Colonic mucosa (tissue), 4 donors: ENCODE measurements at places on chromosomes 5 and 9. TPM values are rescaled to one million over a fixed set of nuclear protein-coding genes. Genes with fewer than 3 reads are reported as not detected.

The NSD1 gene
- total RNA-seq: 77.9 TPM

The SPATA6L gene
- 6.8 TPM for total RNA-seq

- no peaks in the 10 kb centered on the region for H3K36me3 ChIP-seq
- peaks cover 3% of the 10 kb centered on the region for H3K4me1 ChIP-seq
- peak overlapping the region; percentile 78 for H3K27ac ChIP-seq
Measured at GRCh38 chr9:107637421-107638420, 148.2 kb upstream of the KLF4 start.

DNA sequence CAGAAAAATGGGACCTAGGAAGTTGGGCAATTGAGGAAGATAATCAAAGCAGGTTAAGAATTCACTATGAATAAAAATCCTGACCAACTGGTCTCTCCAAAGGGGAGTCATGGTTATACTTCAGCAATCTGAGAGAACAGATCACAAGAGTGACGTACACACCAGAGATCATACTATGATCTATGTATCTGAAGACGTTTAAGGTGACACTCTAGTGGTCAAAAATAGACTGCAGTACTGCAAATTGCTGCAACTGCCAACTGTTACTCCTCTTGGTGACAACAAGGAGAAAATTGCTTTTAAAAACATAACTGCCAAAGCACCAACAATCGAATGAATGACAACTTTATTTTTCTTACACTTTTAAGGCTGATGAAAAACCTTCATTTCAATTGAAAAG, 4.9 kb downstream of the AK6 start:
- no peak overlapping the region for H3K27ac ChIP-seq
- peaks cover 6% of the 10 kb centered on the region for H3K36me3 ChIP-seq
- no peak for DNase-seq
- H3K27me3 ChIP-seq: no peaks in the 10 kb centered on the region
- no peak overlapping the region for H3K4me3 ChIP-seq
- no peaks in the 10 kb centered on the region for H3K4me1 ChIP-seq

- peak overlapping the region; percentile 94 for H3K27ac ChIP-seq
- peak; percentile 62 for DNase-seq
- H3K4me3 ChIP-seq: peak overlapping the region; percentile 75
- peaks cover 6% of the 10 kb centered on the region for H3K4me1 ChIP-seq
Measured at GRCh38 chr5:36876965-36877666, 547 bp downstream of the NIPBL start.
